ENCODE measurements at places on chromosomes 13 and 19. TPM values are rescaled to one million over a fixed set of nuclear protein-coding genes. Genes with fewer than 3 reads are reported as not detected.

Gene PLK5
- total RNA-seq, result not detected

Gene ZNF784
- total RNA-seq, result 7.9 TPM

- peaks cover 35% of the 10 kb centered on the region for H3K4me1 ChIP-seq
- no peak for DNase-seq
- no peak overlapping the region for H3K27ac ChIP-seq
These were observed 7.2 kb downstream of the RNASEH2B start for GRCh38 chr13:50916701-50917184.

DNA sequence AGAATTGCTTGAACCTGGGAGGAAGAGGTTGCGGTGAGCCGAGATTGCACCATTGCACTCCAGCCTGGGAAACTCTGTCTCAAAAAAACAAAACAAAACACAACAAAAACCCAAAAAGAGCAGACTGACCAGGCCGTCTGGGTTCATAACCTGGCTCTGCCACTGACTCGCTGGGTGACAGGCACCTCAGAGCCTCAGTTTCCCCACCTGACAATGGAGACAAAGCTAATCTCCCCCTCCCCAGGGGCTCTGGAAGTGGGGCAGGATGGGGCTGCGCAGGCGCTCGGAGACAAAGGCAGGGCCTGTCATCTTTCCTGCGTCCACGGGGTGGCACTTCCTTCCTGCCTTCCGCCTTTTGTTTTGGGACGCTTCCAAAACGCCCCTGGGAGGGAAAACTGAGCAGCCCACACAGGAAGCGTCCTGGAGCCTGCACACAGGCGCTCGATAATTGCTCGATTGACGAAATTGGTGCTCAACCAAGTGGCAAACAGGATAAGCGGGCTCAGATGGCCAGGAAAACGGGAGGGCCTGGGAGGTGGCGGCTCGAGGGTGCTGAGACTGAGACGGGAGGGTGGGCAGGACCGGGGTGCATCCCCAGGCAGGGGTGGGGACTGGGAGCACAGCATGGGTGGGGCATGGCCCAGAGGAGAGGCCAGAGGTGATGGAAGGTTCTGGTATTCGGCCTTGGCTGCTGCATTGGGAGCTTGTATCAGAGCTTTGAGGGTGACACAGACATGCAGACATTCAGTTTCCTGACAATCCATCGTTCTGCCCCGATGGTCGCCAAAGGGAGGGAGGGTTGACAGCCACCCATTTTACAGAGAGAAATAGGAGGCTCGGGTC, 17.8 kb downstream of the SPC24 start:
- peak overlapping the region; percentile 98 for H3K27ac ChIP-seq
- H3K4me1 ChIP-seq, result peaks cover 53% of the 10 kb centered on the region
- H3K4me3 ChIP-seq, result peak overlapping the region; percentile 46
- DNase-seq, result no peak
- no peaks in the 10 kb centered on the region for H3K27me3 ChIP-seq
- H3K36me3 ChIP-seq, result no peaks in the 10 kb centered on the region

DNA sequence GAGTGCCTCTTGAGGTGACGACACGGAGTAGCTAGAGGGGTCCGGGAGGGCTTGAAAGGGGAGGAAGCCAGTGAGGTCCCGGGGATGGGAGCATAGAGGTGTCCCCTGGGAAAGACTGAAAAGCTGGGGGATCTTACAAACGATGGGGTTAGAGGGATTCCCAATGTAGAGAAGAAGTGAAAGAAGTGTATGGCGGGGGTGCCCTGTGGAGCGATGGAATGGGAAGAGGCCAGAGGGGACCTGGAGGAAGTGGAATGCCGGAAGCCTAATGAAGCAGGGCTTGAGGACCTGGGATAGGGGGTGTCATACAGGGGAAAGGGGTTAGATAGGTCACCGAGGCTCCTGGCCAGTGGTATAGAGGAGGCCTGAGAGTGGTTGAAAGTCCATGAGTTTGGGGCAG, 580 bp downstream of the AP2A1 start:
- H3K27me3 ChIP-seq, result no peaks in the 10 kb centered on the region
- peaks cover 43% of the 10 kb centered on the region for H3K4me1 ChIP-seq
- DNase-seq, result no peak
- peak overlapping the region; percentile 88 for H3K27ac ChIP-seq
- H3K36me3 ChIP-seq, result peaks cover 2% of the 10 kb centered on the region

- no peaks in the 10 kb centered on the region for H3K36me3 ChIP-seq
- H3K27me3 ChIP-seq, result peaks cover 26% of the 10 kb centered on the region
- DNase-seq, result no peak
- H3K4me3 ChIP-seq, result no peak overlapping the region
- H3K27ac ChIP-seq, result no peak overlapping the region
- no peaks in the 10 kb centered on the region for H3K4me1 ChIP-seq
These were observed 20.1 kb upstream of the CAMSAP3 start for GRCh38 chr19:7575434-7576040.

GRCh38 chr19:11478167-11479089, 2.4 kb downstream of the ELAVL3 start:
- no peak overlapping the region for H3K27ac ChIP-seq
- peaks cover 13% of the 10 kb centered on the region for H3K4me1 ChIP-seq
- peaks cover 27% of the 10 kb centered on the region for H3K27me3 ChIP-seq
- no peak for DNase-seq
- H3K4me3 ChIP-seq, result no peak overlapping the region
- no peaks in the 10 kb centered on the region for H3K36me3 ChIP-seq

DNA sequence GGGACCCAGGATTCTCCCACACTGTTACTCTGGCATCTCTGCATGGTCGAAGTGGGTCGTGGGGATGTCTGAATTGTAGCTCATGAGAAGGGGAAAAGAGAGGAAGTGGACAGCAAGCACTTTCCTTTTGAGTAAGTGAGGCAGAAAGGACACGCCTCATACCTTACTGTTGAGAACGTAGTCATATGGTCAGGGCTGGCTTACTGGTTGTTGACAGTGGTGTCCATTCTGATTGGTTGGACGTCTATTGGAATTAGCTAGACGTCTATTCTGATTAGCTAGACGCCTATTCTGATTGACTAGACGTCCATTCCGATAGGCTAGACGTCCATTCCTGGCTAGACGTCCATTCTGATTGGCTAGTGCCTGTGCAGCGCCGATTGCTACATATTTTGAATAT, 12.4 kb downstream of the GRIN2D start:
- no peak for DNase-seq
- H3K4me3 ChIP-seq, result no peak overlapping the region
- H3K36me3 ChIP-seq, result peaks cover 4% of the 10 kb centered on the region

GRCh38 chr13:114147803-114148520, 15.5 kb upstream of the RASA3 start:
- no peak overlapping the region for H3K27ac ChIP-seq
- H3K4me1 ChIP-seq, result peaks cover 5% of the 10 kb centered on the region
- H3K4me3 ChIP-seq, result no peak overlapping the region

DNA sequence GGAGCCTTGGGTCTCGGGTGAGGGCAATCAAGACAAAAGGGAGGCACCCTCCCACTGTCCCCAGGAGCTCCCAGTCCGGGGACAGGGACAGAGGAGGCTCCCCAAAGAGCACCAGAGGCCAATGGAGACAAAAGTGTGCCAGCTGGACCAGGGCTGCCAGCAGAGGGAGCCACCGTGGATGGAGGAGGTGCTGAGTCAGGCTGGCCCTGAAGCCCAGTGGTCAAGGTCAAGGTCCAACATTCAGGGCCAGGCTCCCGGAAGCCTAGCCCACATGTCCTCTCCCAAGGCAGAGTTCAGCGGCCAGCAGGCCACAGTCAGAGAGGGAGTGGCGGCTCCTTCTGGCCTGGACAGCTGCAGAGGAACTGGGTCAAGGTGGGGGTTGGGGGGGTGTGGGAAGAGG, 8.4 kb downstream of the COL5A3 start:
- H3K4me3 ChIP-seq, result no peak overlapping the region
- no peaks in the 10 kb centered on the region for H3K27me3 ChIP-seq
- H3K27ac ChIP-seq, result no peak overlapping the region
- peaks cover 20% of the 10 kb centered on the region for H3K4me1 ChIP-seq

GRCh38 chr13:84668637-84669036, 786.4 kb upstream of the SLITRK1 start:
- DNase-seq, result no peak
- H3K4me1 ChIP-seq, result no peaks in the 10 kb centered on the region
- no peak overlapping the region for H3K4me3 ChIP-seq

- no peaks in the 10 kb centered on the region for H3K27me3 ChIP-seq
- H3K4me1 ChIP-seq, result peaks cover 4% of the 10 kb centered on the region
- no peak overlapping the region for H3K27ac ChIP-seq
These were observed 46.2 kb downstream of the CEBPG start for GRCh38 chr19:33419788-33420130.

DNA sequence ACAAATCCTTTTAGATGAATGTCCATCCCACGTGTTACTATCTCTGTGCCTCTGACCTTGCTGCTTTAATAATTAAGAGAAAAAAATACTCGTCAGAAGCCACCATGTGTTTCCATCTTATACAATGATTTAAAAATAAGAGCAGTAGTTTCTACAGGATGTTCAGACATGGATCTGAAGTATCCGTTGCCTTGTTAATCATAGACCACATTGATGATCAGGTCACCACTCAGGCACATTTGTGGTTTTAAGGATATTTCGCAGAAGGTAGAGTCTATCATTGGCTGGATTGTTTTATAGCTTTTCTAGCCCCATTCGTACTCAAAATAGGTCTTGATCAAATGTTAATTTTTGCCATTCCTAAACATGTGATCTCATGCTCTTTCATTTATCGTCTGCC, 710.0 kb upstream of the ARGLU1 start:
- no peaks in the 10 kb centered on the region for H3K4me1 ChIP-seq
- no peak overlapping the region for H3K27ac ChIP-seq
- no peaks in the 10 kb centered on the region for H3K36me3 ChIP-seq
- H3K27me3 ChIP-seq, result no peaks in the 10 kb centered on the region

All from chondrocyte (in vitro differentiated cells).